ENCODE measurements at places on chromosomes 11 and 22.

- DNase-seq, result no peak
These were observed 18.6 kb downstream of the MOB2 start for GRCh38 chr11:1468002-1468401.

GRCh38 chr11:130522284-130522961 lies 74.0 kb downstream of the ADAMTS15 start:
- no peak for DNase-seq

GRCh38 chr22:33247758-33248157 lies 189.6 kb upstream of the SYN3 start:
- DNase-seq, result no peak

DNA sequence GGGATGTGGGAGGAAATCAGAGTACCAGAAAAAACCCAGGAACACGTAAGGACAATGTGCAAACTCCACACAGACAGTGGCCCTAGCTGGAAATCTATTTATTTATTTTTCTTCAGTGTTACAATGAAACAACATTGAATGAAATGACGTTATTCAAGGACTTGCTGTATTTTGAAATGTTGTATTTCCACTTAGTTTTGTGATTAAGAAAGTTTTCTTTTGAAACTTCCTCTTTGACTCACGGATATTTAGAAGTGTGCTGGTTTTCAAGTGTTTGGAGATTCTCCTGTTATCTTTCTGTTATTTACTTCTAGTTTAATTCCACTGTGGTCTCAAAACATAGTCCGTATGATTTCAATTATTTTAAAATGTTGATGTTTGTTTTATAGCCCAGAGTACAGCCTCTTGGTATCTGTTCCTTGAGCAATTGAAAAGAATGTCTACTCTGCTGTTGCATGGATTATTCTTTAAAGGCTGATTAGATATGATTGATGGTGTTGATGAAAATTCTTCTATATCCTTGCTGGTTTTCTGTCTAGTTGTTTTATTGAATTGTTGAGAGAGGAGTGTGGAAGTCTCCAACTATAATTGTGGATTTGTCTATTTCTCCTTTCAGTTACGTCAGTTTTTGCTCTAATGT lies 141.0 kb downstream of the ARHGAP20 start:
- DNase-seq, result no peak

- no peak for DNase-seq
These were observed 23.6 kb upstream of the HSPA8 start for GRCh38 chr11:123085497-123085896.

DNA sequence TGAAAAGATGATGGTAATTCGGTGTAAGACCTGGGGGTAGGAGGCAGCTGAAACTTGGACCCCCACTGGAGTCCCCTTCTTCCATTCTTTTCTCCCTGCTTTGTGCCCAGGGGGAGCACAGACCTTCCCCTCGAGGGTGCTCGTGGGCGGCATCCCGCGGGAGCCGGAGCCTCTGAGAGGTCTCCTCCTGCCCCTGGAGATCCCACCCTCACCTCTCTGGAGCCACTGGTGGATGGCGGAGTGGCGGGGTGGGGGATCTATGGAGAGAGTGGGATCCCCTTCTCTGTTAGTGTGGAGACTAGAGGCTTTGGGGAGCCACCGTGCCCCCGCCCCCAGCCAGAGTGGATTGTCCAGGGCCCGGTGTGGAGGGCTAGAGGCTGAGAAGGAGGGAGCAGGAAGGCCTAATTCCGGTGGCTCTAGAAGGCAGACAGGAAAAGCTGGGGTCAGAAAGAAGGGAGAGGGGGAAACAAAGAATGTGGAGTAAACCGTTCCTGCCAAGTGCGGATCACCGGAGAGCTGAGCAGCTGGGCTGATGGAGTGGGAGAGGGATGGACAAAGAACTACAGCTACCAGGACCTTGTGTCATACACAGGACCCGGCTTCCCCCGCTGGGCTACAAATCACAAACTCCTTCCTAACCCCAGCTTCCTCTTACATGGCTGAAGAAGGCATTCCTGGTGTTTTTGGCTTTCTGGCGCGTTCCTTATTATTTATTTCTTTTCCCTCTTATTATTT lies 41.9 kb downstream of the KCNJ1 start:
- no peak for DNase-seq

GRCh38 chr11:68431984-68432645 lies 28.4 kb upstream of the PPP6R3 start:
- no peak for DNase-seq

DNA sequence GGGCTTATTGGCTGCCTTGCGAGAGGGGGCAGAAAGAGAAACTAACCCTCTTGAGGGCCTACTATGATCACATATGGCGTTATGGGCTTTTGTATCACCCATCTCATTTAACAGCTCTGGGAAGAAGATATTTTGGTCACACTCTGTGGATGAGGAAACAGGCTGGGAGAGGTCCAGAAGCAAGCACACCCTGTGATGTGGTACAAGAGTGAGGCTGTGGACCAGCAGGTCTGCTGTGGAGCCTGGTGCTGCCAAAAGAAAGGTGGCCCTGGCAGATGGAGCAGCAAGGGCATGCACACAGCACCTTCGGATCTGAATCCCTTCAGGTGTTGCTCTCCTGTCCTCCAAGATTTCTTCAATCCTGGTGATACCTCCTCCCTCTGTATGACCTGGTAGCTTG lies 64.1 kb downstream of the KCNC1 start:
- no peak for DNase-seq
